Type B pancreatic cell (in vitro differentiated cells): ENCODE measurements at places on chromosomes 1 and 21. TPM values are rescaled to one million over a fixed set of nuclear protein-coding genes. Genes with fewer than 3 reads are reported as not detected.
A peak's percentile ranks its signal among the peaks of the same experiment; 100 is the strongest.

GRCh38 chr1:155485222-155485621, 77.4 kb downstream of the ASH1L start:
- H3K36me3 ChIP-seq: peaks cover 18% of the 10 kb centered on the region
- DNase-seq: no peak
- H3K4me1 ChIP-seq: no peaks in the 10 kb centered on the region
- no peak overlapping the region for H3K4me3 ChIP-seq
- H3K27ac ChIP-seq: no peak overlapping the region

- H3K4me3 ChIP-seq: no peak overlapping the region
- no peaks in the 10 kb centered on the region for H3K4me1 ChIP-seq
- no peak for DNase-seq
- no peaks in the 10 kb centered on the region for H3K27me3 ChIP-seq
Measured at GRCh38 chr1:239778208-239778813, 313.4 kb upstream of the FMN2 start.

GRCh38 chr1:23699280-23700179, 7.9 kb downstream of the RPL11 start:
- no peak overlapping the region for H3K4me3 ChIP-seq
- H3K27me3 ChIP-seq: no peaks in the 10 kb centered on the region
- DNase-seq: no peak
- H3K4me1 ChIP-seq: peaks cover 32% of the 10 kb centered on the region
- peaks cover 45% of the 10 kb centered on the region for H3K36me3 ChIP-seq

GRCh38 chr1:175385316-175385715, 192.7 kb upstream of the KIAA0040 start:
- H3K36me3 ChIP-seq: no peaks in the 10 kb centered on the region
- no peak overlapping the region for H3K4me3 ChIP-seq
- H3K27me3 ChIP-seq: peaks cover 67% of the 10 kb centered on the region
- no peaks in the 10 kb centered on the region for H3K4me1 ChIP-seq

Gene IRF6
- 28.2 and 67.4 TPM in 2 replicates for total RNA-seq

- DNase-seq: peak; percentile 95
- H3K27ac ChIP-seq: peak overlapping the region; percentile 34
- peaks cover 7% of the 10 kb centered on the region for H3K27me3 ChIP-seq
- H3K4me1 ChIP-seq: peaks cover 21% of the 10 kb centered on the region
- no peaks in the 10 kb centered on the region for H3K36me3 ChIP-seq
Measured at GRCh38 chr1:7667625-7668218, 103.4 kb upstream of the VAMP3 start.

Gene SMYD2
- 24.8 and 35.5 TPM in 2 replicates for total RNA-seq

GRCh38 chr21:17786851-17787181, 32.3 kb downstream of the C21orf91 start:
- H3K4me3 ChIP-seq: no peak overlapping the region
- no peaks in the 10 kb centered on the region for H3K4me1 ChIP-seq
- peaks cover 7% of the 10 kb centered on the region for H3K27me3 ChIP-seq
- DNase-seq: no peak
- H3K36me3 ChIP-seq: peaks cover 54% of the 10 kb centered on the region

GRCh38 chr1:116457946-116458604, 85.0 kb downstream of the ATP1A1 start:
- H3K4me3 ChIP-seq: no peak overlapping the region
- H3K4me1 ChIP-seq: peaks cover 13% of the 10 kb centered on the region
- no peak for DNase-seq

DNA sequence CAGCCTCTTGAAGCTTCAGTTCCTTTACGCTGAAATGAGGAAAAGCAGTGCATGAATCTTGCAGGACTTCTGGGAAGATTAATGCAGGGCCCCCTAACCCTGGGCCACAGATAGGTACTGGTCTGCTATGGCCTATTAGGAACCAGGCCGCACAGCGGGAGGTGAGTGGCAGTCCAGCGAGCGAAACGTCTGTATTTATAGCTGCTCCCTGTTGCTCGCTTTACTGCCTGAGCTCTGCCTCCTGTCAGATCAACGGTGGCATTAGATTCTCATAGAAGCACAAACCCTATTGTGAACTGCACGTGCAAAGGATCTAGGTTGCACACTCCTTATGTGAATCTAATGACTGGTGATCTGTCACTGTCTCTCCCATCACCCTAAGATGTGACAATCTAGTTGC, 130.2 kb downstream of the CHRM3 start:
- peaks cover 5% of the 10 kb centered on the region for H3K4me1 ChIP-seq
- H3K4me3 ChIP-seq: no peak overlapping the region
- no peak overlapping the region for H3K27ac ChIP-seq
- no peaks in the 10 kb centered on the region for H3K27me3 ChIP-seq
- no peaks in the 10 kb centered on the region for H3K36me3 ChIP-seq

GRCh38 chr1:115088871-115089419, 358 bp downstream of the TSPAN2 start:
- peak overlapping the region; percentile 75 for H3K27ac ChIP-seq
- peaks cover 30% of the 10 kb centered on the region for H3K27me3 ChIP-seq
- peaks cover 35% of the 10 kb centered on the region for H3K4me1 ChIP-seq
- no peak for DNase-seq
- no peaks in the 10 kb centered on the region for H3K36me3 ChIP-seq

DNA sequence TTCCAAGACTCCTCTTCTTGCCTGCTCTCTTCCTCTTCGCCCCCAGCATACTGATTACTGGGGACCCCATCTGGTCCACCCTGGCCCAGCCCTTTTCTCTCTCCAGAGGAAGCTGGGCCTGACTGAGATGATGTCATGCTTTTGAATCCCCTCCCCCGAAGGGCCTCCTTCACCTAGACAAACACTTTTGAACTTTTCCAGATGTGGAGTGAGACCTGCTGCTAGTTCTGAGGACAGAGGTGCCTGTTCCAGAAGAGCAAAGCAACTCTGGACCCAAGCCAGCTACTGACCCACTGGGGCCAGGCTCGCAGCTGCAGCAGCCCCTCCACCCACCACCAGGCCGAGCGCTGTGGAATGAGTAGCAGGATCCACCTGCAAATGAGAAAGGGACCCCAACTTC, 8.4 kb downstream of the CD34 start:
- H3K36me3 ChIP-seq: no peaks in the 10 kb centered on the region
- no peak overlapping the region for H3K4me3 ChIP-seq
- no peak overlapping the region for H3K27ac ChIP-seq
- DNase-seq: no peak

GRCh38 chr1:11132563-11133293, 33.1 kb upstream of the EXOSC10 start:
- no peak overlapping the region for H3K27ac ChIP-seq
- H3K36me3 ChIP-seq: peaks cover 18% of the 10 kb centered on the region
- no peaks in the 10 kb centered on the region for H3K27me3 ChIP-seq
- H3K4me3 ChIP-seq: no peak overlapping the region
- DNase-seq: no peak

DNA sequence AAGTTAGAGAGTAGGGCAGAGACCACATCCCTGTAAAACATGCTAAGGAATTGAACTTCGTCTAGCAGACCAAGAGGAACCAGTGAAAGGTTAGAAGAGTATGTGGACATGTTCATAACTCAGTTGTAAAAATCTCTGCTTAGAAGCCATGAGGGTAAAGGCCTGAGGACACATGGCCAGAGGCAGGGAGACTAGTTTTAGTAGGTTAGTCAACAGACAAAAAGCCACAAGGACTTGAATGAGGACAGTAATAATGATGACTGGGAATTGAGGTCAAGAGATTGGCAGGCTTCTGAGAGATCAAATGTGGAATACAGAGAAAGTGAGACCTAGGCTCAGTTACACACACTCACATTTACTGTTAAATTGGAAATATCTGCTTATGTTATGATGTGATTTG, 205.5 kb upstream of the HOOK1 start:
- peaks cover 32% of the 10 kb centered on the region for H3K36me3 ChIP-seq
- no peak for DNase-seq
- H3K27ac ChIP-seq: no peak overlapping the region

DNA sequence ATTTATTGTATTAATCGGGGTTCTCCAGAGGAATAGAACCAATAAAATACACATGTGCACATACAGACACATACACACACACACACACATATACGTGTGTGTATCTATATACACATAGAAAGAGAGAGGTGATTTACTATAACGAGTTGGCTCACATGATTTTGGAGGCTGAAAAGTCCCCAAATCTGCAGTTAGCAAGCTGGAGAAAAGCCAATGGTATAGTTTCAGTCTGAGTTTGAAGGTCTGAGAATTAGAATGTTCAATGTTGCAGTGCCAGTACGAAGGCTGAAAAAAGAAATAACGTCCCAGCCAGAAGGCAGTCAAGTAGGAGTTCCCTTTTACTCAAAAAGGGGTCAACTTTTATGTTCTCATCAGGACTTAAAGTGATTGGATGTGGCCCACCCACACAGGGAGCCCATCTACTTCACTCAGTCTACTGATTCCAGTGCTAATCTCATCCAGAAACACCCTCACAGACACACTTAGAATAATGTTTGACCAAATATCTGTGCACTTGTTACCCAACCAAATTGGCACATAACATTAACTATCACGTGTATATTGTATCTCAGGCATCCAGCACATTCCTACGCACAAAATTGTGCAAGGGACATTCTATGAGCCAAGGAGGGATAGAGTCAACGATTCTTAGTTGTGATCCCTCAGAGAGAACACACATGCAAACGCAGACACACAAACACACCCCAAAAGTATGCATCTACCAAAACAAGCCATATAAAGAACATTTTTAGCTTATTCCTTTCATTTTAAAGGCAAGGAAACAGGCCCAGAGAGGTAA, 195.5 kb upstream of the DUSP10 start:
- H3K4me1 ChIP-seq: no peaks in the 10 kb centered on the region
- no peak overlapping the region for H3K4me3 ChIP-seq
- DNase-seq: no peak
- H3K27ac ChIP-seq: no peak overlapping the region

DNA sequence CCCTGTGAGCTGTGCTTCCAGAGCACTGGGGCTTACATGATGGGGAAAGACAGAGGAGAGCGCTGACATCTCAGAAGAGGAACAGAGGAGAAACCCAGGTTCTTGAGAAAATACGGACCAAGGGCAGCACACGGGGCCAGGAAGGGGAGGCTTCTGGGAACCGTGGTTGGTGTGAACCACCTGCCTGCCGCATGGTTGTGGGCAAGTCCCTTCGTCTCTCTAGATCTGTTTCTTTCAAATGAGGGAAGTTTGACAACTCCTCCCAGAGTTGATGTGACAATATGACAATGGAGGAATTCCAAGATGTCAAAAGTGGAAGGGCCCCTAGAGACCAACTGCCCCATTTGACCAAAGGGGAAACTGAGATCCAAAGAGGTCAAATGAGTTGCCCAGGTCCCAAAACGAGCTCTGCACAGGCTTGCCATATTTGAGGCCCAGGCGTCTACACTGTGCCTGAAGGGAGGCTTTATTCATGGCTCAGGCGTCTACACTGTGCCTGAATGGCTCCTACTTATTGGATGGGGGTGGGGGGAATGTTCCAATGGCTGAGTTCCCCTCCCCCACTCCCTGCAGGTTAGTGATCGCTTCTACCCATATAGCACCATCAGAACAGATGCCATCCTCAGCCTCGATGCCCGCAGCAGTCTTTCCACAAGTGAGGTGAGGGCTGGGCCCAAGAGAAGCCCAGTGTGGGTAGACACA, 11.2 kb downstream of the EXTL1 start:
- H3K4me1 ChIP-seq: peaks cover 5% of the 10 kb centered on the region
- DNase-seq: no peak
- H3K27me3 ChIP-seq: peaks cover 9% of the 10 kb centered on the region
- peak overlapping the region; percentile 51 for H3K4me3 ChIP-seq

Gene ADAMTS1
- 34.9 and 77.3 TPM in 2 replicates for total RNA-seq

- DNase-seq: no peak
- no peaks in the 10 kb centered on the region for H3K27me3 ChIP-seq
- H3K4me1 ChIP-seq: no peaks in the 10 kb centered on the region
- no peak overlapping the region for H3K27ac ChIP-seq
Measured at GRCh38 chr1:118371612-118372011, 186.6 kb upstream of the SPAG17 start.

DNA sequence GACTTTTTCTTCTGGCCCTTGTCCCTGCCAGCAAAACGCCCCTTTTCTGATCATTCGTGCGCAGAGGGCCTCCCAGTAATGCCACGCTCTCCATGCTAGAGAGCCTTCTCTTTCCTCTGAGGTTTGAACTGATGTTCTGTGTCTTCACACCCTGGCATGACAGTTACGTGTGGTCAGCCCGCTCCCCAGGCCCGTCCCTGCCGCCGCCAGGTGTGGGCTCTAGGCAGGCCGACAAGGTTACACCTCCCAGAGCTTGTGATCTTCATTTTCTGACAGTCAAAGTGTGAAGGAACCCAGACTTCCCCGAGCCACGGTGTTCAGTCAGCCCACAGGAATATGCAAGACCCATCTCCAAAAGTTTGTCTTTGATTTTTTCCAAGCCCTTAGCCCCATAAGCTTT, 265.6 kb downstream of the TM2D1 start:
- peaks cover 10% of the 10 kb centered on the region for H3K36me3 ChIP-seq
- no peak overlapping the region for H3K27ac ChIP-seq
- DNase-seq: no peak
- H3K27me3 ChIP-seq: no peaks in the 10 kb centered on the region
- H3K4me3 ChIP-seq: no peak overlapping the region

GRCh38 chr1:201426479-201427310, 5.2 kb upstream of the TNNI1 start:
- H3K27me3 ChIP-seq: peaks cover 3% of the 10 kb centered on the region
- H3K36me3 ChIP-seq: no peaks in the 10 kb centered on the region
- no peak overlapping the region for H3K4me3 ChIP-seq
- DNase-seq: no peak

Gene ZYG11A
- total RNA-seq: 0.31 and 0.64 TPM in 2 replicates

DNA sequence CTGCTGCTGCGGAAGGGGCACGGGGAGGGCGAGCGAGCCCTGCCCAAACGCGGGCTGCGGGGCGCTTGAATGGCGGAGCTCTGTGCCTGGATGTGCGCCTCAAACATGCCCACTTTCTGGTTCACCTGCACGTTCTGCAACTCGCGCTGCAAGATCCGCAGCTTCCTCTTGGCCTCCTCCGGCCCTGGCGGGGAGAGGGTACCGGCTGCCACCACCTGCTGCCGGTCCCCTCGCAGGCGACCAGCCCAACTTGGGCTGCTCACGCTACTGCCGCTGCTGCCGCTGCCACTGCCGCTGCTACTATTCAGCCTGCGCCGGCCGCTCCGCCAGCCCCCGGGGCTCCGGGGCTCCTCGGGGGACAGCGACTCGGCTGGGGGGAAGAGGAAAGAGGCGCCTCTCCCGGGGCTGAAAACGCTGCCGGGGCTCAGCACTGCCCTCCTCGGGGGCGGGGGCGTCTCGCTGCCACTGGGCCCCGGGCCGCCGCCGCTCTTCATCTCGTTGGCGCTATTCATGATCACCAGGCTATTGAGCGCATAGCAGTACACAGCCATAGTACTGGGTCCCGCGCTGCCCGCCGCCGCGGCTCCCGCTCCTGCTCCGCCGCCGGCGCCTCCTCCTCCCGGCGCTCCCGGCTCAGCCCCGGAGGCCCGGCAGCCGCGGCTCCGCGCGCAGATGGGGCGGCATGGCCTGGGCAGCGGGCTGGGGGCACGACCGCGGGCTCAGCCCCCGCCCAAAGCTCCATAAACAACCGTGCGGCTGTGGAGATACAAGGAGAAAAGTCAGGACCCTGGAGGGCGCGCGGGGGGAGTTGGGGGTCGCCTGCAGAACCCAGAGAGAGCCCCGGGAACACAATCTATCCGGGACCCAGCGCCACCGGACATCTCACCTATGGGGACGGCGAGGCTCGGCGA, 1.9 kb downstream of the ITPKB start:
- DNase-seq: no peak
- peak overlapping the region; percentile 97 for H3K4me3 ChIP-seq
- H3K27me3 ChIP-seq: no peaks in the 10 kb centered on the region

Gene FAM177B
- total RNA-seq: 0.34 and 0.36 TPM in 2 replicates

Gene AKNAD1
- total RNA-seq: 0.92 TPM in 1 of 2 replicates, not detected in the other

GRCh38 chr1:181087400-181087901, 1.0 kb upstream of the IER5 start:
- H3K27ac ChIP-seq: no peak overlapping the region
- DNase-seq: no peak
- peaks cover 17% of the 10 kb centered on the region for H3K27me3 ChIP-seq
- peaks cover 21% of the 10 kb centered on the region for H3K4me1 ChIP-seq
- H3K4me3 ChIP-seq: peak overlapping the region; percentile 99
- H3K36me3 ChIP-seq: peaks cover 9% of the 10 kb centered on the region

Gene MACO1
- total RNA-seq: 20.8 and 22.0 TPM in 2 replicates
